Breast epithelium (tissue), 4 donors: ENCODE measurements at places on chromosomes 12 and 14. TPM values are rescaled to one million over a fixed set of nuclear protein-coding genes. Genes with fewer than 3 reads are reported as not detected.

Gene CD163
- 98.6 TPM for total RNA-seq

DNA sequence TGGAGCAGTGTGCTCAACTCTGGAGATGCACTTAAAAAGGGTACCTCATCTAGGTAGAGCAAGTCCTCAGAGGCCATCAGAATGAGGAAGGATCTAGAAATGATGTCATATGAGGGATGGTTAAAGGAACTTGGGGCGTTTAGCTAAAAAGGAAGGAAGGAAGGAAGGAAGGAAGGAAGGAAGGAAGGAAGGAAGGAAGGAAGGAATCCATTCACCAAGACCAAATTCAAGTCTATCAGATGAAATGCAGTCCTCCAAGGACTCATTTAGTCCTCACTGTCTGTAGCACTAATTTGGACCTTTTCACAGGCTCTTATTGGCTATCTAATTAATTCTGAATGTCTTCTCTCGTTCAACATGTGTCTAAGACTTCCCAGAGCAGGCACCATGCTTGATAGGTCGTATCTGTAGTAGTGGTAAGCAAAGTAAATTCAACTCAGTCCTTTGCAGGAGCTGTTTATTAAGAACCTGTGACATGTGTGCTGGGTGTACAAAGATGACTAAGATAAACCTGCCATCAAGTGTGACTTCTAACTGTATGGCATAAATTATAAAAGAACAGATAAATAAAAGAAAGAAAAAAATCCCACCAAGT is 63.5 kb downstream of the LLPH start:
- H3K27me3 ChIP-seq = no peaks in the 10 kb centered on the region
- DNase-seq = no peak
- H3K4me3 ChIP-seq = no peak overlapping the region
- no peak overlapping the region for H3K27ac ChIP-seq
- no peaks in the 10 kb centered on the region for H3K4me1 ChIP-seq

DNA sequence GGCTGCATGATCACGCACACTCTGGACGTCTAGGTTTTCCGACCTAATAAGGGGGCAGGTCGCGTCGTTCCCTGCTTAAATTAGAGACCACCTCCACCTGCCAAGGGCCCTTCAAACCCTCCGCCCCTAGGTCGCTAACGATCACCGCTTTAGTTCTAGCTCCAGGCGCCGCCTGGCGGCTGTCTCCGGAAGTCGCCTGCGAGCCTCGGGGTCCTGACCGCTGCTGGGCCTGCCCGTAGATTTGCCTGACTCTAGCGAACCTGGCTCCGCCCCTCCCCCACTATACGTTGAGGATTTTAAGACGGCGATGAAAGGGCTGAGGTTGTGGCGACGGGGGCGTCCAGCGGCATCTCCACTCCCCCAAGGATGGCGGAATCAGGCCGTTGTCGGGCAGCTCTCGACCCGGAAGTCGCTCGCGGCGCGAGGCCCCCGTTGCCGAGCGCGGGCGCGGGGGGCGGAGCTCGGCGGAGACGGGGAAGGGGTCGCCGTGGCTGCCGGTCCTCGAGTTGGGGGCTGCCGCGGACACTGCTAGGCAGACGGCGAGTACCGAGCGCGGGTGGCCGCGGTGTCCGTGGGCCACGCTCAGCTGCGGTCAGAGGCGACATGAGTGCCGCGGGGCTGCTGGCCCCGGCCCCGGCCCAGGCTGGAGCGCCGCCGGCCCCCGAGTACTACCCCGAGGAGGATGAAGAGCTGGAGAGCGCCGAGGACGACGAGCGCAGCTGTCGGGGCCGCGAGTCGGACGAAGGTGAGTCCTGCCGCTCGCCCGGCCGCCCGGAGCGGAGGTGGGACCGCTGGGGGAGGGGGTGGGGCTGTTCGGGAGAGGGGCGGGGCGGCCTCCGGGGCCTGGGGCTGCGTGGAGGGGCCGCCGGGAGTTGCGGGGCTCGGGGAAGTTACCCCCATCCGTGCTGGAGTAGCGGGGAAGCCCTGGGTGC is at the start of gene SUDS3:
TSS of gene SUDS3 (plus strand) at position 467 of the 932 bp plus-strand sequence. CDS start at position 604, 137 bp downstream.
- H3K36me3 ChIP-seq = no peaks in the 10 kb centered on the region
- peak within 1 kb of the TSS; percentile 98 for H3K4me3 ChIP-seq
- H3K27me3 ChIP-seq = no peaks in the 10 kb centered on the region
- peak; percentile 87 for DNase-seq

- H3K4me1 ChIP-seq = peaks cover 13% of the 10 kb centered on the region
- H3K27me3 ChIP-seq = no peaks in the 10 kb centered on the region
- H3K36me3 ChIP-seq = no peaks in the 10 kb centered on the region
- H3K27ac ChIP-seq = no peak overlapping the region
- no peak for DNase-seq
Measured at GRCh38 chr12:124901003-124901402, 13.4 kb downstream of the UBC start.

- no peaks in the 10 kb centered on the region for H3K4me1 ChIP-seq
- no peak overlapping the region for H3K4me3 ChIP-seq
- no peak overlapping the region for H3K27ac ChIP-seq
- peaks cover 7% of the 10 kb centered on the region for H3K36me3 ChIP-seq
- no peaks in the 10 kb centered on the region for H3K27me3 ChIP-seq
Measured at GRCh38 chr14:21078287-21078686, 8.2 kb downstream of the ARHGEF40 start.

GRCh38 chr12:79988368-79988767 is 53.5 kb upstream of the PPP1R12A start:
- H3K4me1 ChIP-seq = no peaks in the 10 kb centered on the region
- H3K27ac ChIP-seq = no peak overlapping the region
- no peak overlapping the region for H3K4me3 ChIP-seq
- DNase-seq = no peak
- H3K27me3 ChIP-seq = no peaks in the 10 kb centered on the region

Gene BHLHE41
- 5.6 TPM for total RNA-seq

DNA sequence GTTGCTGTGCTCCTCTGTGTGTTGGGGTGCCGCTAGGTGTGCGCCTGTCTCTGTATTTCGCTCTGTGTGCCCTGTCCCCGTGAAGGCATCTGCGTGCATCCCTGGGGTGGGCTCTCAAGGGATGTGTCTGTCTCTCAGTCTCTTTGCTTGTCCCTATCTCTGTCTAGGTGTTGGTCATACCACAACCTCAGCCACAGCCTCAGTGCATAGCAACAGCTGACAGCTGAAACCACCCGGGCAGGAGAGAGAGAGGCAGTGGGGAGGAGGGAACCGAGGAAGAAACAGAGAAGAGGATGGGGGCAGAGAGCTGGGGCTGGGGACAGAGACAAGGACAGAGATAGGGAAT is 953 bp upstream of the NXPH4 start:
- DNase-seq = no peak
- peaks cover 49% of the 10 kb centered on the region for H3K27me3 ChIP-seq
- H3K27ac ChIP-seq = no peak overlapping the region
- H3K4me3 ChIP-seq = no peak overlapping the region
- peaks cover 8% of the 10 kb centered on the region for H3K4me1 ChIP-seq

GRCh38 chr14:61396279-61396678 is 74.9 kb downstream of the PRKCH start:
- H3K4me3 ChIP-seq = no peak overlapping the region
- no peaks in the 10 kb centered on the region for H3K4me1 ChIP-seq
- H3K27ac ChIP-seq = no peak overlapping the region
- H3K36me3 ChIP-seq = no peaks in the 10 kb centered on the region

- no peak overlapping the region for H3K27ac ChIP-seq
- no peak for DNase-seq
- no peaks in the 10 kb centered on the region for H3K4me1 ChIP-seq
- no peak overlapping the region for H3K4me3 ChIP-seq
- peaks cover 6% of the 10 kb centered on the region for H3K36me3 ChIP-seq
Measured at GRCh38 chr12:88057994-88058718, 29.0 kb upstream of the C12orf50 start.

DNA sequence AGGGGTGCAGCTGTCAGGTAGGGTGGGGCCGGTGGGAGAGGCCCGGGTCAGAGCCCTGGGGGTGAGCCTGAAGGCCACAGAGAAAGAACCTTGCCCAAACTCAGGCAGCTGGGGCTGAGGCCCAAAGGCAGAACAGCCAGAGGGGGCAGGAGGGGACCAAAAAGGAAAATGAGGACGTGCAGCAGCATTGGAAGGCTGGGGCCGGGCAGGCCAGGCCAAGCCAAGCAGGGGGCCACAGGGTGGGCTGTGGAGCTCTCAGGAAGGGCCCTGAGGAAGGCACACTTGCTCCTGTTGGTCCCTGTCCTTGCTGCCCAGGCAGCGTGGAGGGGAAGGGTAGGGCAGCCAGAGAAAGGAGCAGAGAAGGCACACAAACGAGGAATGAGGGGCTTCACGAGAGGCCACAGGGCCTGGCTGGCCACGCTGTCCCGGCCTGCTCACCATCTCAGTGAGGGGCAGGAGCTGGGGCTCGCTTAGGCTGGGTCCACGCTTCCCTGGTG is 10.5 kb downstream of the MMP14 start:
- H3K36me3 ChIP-seq = peaks cover 6% of the 10 kb centered on the region
- peaks cover 22% of the 10 kb centered on the region for H3K4me1 ChIP-seq
- DNase-seq = no peak

DNA sequence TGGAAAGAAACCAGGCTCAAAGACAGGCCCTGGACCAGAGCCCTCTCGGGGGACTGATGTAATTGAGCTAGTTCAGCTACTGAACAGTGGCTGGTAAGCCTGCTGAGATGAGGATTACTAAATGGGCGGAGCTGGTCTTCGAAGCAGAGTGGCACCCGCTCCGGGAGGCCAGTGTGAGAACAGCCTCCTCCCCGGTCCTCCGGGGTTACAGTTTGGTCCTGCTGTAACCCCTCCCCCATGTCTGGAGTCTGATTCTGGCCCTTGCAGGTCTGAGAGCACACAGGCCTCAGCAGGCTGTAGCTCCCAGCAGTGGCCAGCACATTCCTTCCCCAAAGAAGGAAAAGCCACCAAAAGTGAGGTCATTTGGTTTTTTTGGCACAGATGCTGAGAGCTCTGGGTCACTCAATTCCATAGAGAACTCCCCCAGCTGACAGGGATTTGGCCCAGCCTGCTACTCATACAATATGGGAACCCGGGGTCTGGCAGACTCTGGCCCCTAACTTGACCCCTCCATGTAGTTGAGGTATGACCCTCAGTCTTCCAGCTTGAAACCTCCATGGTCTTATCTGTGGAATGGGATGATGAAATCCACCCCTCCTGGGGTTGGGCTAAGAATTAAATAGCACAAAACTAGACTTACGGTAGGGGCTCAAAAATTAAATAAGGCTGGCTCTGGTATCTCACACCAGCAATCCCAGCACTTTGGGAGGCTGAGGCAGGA is 39.0 kb downstream of the ACTN1 start:
- H3K36me3 ChIP-seq = no peaks in the 10 kb centered on the region
- H3K4me1 ChIP-seq = peaks cover 14% of the 10 kb centered on the region
- peak; percentile 88 for DNase-seq
- no peak overlapping the region for H3K4me3 ChIP-seq
- no peaks in the 10 kb centered on the region for H3K27me3 ChIP-seq
- peak overlapping the region; percentile 83 for H3K27ac ChIP-seq

DNA sequence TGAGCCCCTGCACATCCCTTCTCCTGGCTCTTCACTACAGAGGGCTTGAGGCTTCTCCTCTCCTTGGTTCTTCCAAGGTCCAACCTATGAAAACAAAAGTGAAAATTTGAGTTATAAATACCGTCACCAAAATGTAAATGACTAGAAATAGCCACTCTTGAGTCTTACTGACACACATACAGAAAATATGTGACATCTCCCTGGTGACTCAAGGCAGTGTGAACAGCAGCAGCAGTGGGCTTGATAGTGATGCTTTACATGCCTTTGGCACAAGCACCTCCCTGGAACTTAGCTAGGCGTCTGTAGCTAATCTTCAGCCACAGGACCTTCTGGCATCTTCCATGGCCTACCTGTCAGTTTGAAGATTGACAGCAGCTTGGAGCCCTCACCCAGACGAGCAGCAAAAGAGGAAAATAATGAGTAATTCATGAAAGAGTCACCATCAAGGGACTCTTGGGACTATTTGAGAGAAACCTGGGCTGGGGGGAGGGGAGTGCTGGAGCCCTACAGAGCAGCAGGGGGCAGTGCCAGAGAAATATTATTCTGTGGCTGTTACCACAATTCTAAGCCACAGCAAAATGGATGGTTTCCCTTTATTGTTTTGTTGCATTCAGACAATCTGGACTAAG is 158.0 kb downstream of the KCNK10 start:
- H3K36me3 ChIP-seq = no peaks in the 10 kb centered on the region
- DNase-seq = no peak
- H3K27me3 ChIP-seq = peaks cover 3% of the 10 kb centered on the region
- no peaks in the 10 kb centered on the region for H3K4me1 ChIP-seq
- no peak overlapping the region for H3K4me3 ChIP-seq
- no peak overlapping the region for H3K27ac ChIP-seq

Gene SERPINA9
- not detected for total RNA-seq

Gene ATL1
- total RNA-seq = 23.7 TPM

Gene KRT72
- not detected for total RNA-seq

Gene FOXN4
- total RNA-seq = not detected

GRCh38 chr12:104507672-104508071 is 50.9 kb downstream of the CHST11 start:
- no peaks in the 10 kb centered on the region for H3K4me1 ChIP-seq
- H3K27me3 ChIP-seq = no peaks in the 10 kb centered on the region
- DNase-seq = no peak
- no peak overlapping the region for H3K4me3 ChIP-seq

Gene MEG3
- 68.8 TPM for total RNA-seq

GRCh38 chr12:124413401-124413800 is 118.5 kb downstream of the RFLNA start:
- no peaks in the 10 kb centered on the region for H3K36me3 ChIP-seq
- peak overlapping the region; percentile 40 for H3K27ac ChIP-seq
- peaks cover 8% of the 10 kb centered on the region for H3K4me1 ChIP-seq
- DNase-seq = no peak
- no peaks in the 10 kb centered on the region for H3K27me3 ChIP-seq

Gene SLC10A1
- total RNA-seq = not detected

- no peak for DNase-seq
- no peaks in the 10 kb centered on the region for H3K36me3 ChIP-seq
- H3K27me3 ChIP-seq = no peaks in the 10 kb centered on the region
- H3K4me3 ChIP-seq = peak overlapping the region; percentile 55
- peak overlapping the region; percentile 91 for H3K27ac ChIP-seq
- peaks cover 69% of the 10 kb centered on the region for H3K4me1 ChIP-seq
Measured at GRCh38 chr14:73741386-73741875, 27.2 kb upstream of the PNMA1 start.

Gene KCNC2
- 1.3 TPM for total RNA-seq

Gene SERPINA1
- 200 TPM for total RNA-seq

- no peaks in the 10 kb centered on the region for H3K27me3 ChIP-seq
- H3K36me3 ChIP-seq = no peaks in the 10 kb centered on the region
- H3K4me3 ChIP-seq = no peak overlapping the region
Measured at GRCh38 chr12:57584690-57585089, 6.3 kb upstream of the PIP4K2C start.

GRCh38 chr12:12693111-12693671 is 2.8 kb downstream of the GPR19 start:
- H3K36me3 ChIP-seq = no peaks in the 10 kb centered on the region
- no peak overlapping the region for H3K27ac ChIP-seq
- H3K27me3 ChIP-seq = no peaks in the 10 kb centered on the region

- no peak overlapping the region for H3K27ac ChIP-seq
- DNase-seq = no peak
- H3K4me1 ChIP-seq = no peaks in the 10 kb centered on the region
- H3K27me3 ChIP-seq = no peaks in the 10 kb centered on the region
- no peaks in the 10 kb centered on the region for H3K36me3 ChIP-seq
- H3K4me3 ChIP-seq = no peak overlapping the region
Measured at GRCh38 chr14:29630566-29631160, 297.0 kb downstream of the PRKD1 start.

- H3K4me3 ChIP-seq = peak overlapping the region; percentile 51
- H3K27ac ChIP-seq = peak overlapping the region; percentile 84
- H3K36me3 ChIP-seq = no peaks in the 10 kb centered on the region
- no peaks in the 10 kb centered on the region for H3K27me3 ChIP-seq
Measured at GRCh38 chr14:95362138-95362494, 42.4 kb upstream of the CLMN start.

GRCh38 chr14:75088566-75089373 is 19.3 kb downstream of the ZC2HC1C start:
- no peaks in the 10 kb centered on the region for H3K27me3 ChIP-seq
- peaks cover 4% of the 10 kb centered on the region for H3K36me3 ChIP-seq
- H3K4me3 ChIP-seq = no peak overlapping the region
- no peak for DNase-seq
- H3K4me1 ChIP-seq = no peaks in the 10 kb centered on the region
